ENCODE measurements at places on chromosomes 11 and 22.
A peak's percentile ranks its signal among the peaks of the same experiment; 100 is the strongest.

GRCh38 chr11:70610566-70611565 lies 212.5 kb downstream of the CTTN start:
- DNase-seq, result peak; percentile 87

DNA sequence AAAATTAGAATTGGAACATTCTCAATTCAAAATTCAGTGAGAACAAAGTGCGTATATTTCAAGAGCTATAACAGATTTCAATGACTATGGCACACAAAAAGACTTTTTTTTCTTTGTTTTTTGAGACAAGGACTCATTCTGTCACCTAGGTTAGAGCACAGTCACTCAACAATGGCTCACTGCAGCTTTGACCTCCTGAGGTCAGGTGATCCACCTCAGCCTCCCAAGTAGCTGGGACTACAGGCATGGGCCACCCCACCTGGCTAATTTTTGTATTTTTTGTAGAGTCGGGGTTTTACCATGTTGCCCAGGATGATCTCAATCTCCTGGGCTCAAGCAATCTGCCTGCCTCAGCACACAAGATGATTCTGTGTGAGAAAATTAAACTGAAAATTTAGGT lies 51.5 kb downstream of the PIK3C2A start:
- DNase-seq, result no peak

DNA sequence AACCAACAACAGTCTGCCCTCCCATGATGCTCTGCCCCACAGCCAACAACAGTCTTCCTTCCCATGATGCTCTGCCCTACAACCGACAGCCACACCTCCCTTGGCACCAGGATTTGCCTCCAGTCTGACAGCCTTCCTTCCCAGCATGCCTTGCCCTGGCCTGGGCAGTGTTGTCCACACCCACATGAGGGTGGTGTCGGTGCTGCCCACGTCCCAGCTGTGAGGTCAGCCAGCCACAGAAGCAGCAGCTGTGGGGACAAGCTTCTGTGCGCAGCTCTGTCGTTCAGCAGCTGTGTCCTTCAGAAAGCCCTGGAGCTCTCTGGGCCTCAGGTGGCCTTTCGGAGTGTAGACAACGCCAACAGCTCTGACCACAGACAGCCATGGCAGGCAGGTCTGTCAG lies 1378.9 kb downstream of the BRD1 start:
- DNase-seq, result no peak

- no peak for DNase-seq
These were observed 162.8 kb downstream of the BRD1 start for GRCh38 chr22:49664891-49665290.

DNA sequence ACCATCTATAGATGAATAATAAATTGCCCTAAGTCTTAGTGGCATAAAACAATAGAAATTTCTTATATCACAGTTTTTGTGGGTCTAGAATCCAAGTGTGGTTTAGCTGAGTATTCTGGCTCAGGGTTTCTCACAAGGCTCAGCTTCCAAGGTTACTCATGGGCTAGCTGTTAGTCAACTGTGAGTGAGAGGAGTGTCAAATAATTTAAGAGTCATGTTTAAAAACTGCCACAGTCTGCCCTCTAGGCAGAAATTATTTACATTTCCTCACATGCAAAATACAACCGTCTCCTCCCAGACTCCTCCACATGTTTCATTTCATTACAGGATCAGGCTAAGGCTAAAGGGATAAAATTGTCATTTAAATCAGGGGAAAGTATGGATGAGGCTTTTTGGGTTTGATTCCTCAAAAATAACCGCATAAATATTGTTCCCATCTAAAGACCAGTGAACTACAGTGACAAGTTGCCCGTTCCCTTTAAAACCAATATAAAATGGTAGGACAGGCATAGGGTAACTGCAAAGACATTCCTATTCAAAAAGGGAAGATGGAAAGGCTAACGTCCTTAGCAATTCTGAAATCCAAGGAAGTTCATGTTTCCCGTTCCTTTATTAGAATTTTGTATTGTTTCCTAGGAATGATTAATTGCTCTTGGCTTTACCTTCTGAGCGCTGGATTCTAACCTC lies 324.3 kb downstream of the DYNC2H1 start:
- DNase-seq, result peak; percentile 79

GRCh38 chr22:46710806-46711205 lies 27.2 kb downstream of the CERK start:
- DNase-seq, result no peak

DNA sequence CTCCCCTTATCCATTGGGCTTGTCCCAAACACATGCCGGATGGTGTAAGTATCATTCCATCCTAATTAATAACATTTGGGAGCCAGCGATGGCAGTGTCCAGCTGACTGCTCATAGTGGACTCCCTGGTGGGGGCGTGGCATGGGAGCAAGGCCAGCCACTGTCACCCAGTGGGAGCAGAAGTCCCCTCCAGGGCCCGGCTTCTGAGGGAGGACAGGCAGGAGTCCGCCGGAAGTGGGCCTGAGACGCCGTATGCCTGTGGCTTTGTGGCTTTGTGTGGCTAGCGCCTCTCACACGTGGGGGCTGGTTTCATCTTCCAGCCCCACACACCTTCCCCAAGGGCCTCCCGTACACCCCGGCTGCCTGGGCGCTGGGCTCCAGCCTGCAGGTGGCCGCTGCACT lies 124.5 kb downstream of the KCNQ1 start:
- peak; percentile 25 for DNase-seq

- no peak for DNase-seq
These were observed 90.1 kb downstream of the PDHX start for GRCh38 chr11:35006389-35007128.

GRCh38 chr22:40487663-40488249 lies 117.4 kb downstream of the SGSM3 start:
- peak; percentile 39 for DNase-seq

GRCh38 chr22:43220625-43221380 lies 33.9 kb upstream of the TTLL12 start:
- no peak for DNase-seq

- DNase-seq, result no peak
These were observed 10.4 kb downstream of the APOL2 start for GRCh38 chr22:36228944-36229343.

DNA sequence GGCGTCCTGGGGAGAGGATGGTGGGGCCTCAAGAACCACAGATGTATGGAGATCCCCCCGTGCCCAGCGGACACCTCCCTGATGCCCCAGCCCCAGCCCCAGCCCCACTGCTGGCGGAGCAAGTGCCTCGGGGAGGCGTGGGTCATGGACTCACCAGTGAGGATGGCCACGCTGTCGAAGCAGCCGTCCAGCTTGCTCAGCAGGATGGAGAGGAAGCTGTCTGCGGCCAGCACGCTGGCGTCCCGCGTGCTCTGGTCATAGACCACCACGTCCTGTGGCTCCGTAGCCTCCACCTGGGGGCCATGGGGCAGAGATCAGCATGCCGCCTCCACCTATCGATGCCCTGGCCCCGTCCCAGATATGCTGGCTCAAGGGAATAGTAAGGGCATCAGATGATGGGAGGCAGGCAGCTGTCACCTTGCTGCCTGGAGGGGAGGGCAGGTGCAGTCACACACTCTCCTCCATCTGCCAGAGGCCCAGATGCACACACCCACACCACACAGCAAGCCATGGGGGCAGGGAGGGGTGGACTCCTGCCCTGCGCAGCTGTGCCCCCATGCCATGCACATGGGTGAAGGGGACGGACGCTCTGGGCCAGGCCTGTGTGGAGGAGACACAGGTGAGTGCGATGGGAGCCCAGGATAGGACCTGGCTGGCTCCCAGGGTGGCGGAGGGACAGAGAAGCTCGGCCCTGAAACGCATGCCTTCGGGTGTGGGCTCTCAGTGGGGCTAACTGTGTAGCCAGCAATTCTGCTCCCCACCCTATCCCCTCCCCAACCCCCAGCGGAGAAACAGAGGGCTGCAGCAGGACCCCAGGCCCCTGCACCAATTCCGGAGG lies 8.2 kb downstream of the DUSP8 start:
- DNase-seq, result no peak

DNA sequence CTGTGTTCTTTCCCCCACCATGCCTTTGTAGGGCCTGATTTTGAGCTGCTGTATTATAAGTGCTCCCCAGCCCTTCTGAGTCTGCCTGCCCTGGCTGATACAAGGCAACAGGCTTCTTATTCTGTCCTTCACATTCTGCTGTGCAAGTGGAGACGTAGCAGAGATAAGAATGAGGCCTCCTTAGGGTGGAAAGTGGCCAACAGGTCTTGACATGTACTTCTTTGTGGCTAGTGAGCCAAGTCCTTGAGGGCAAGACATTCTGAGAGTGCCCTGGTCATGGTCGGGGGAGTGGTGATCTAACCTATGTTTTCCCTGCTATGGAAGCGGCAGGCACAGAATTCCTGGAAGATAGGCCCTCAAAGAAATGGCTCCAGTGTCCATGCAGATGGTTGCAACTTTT lies 235.7 kb upstream of the CADM1 start:
- DNase-seq, result no peak

DNA sequence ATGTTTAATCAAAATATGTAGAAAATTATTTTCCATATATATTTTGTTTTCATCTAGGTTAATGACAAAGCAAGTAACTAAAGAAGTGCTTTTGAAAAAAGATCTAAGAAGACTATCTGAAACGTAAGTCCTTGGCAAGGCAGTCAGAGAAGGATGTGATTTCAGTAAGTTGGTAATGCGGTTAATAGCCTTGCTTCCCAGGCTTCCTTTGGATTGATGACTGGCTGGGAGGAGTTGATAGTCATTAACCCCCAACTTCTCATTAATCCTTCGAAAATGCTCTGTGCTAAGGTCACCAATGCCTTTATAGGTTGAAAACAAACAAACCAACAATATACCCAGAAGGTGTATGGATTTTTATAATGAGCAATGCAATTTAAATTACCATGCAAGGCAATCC lies 1326.5 kb downstream of the LRRC4C start:
- DNase-seq, result no peak

GRCh38 chr11:125902277-125902926 lies 604 bp downstream of the PUS3 start:
- no peak for DNase-seq

GRCh38 chr11:16738947-16739815 lies 734 bp downstream of the C11orf58 start:
- DNase-seq, result peak; percentile 7

- DNase-seq, result peak; percentile 88
These were observed 35.7 kb downstream of the CELSR1 start for GRCh38 chr22:46501701-46502100.

- peak; percentile 21 for DNase-seq
These were observed 3.0 kb downstream of the CNIH2 start for GRCh38 chr11:66281001-66281400.

- DNase-seq, result no peak
These were observed 125.0 kb downstream of the UVRAG start for GRCh38 chr11:75939992-75940391.

DNA sequence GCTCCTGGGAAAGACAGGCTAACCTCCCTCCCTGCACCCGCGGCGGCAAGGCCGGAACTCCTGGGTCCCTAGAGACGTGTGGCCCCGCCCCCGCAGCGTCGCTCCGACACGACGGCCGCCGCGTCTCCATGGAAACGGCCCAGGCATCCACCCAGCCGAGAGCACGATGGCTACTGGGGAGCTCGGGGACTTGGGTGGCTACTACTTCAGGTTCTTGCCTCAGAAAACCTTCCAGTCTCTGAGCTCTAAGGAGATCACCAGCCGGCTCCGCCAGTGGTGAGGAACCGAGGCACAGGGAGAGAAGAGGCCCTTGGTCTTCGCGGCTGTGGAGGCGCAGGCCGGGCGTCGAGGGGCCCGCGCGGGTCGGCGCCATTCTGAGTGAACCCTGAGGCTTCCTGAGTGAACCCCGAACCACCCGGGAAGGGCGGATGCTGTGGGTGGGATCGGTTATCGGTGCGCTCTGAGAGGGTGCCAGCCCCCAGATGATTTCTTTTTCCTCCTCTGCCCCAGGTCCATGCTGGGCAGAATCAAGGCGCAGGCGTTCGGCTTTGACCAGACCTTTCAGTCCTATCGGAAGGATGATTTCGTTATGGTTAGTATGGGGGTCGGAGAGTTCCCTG lies at the start of gene CFAP300:
Gene CFAP300, plus strand, starts transcription at position 133 of the 620 bp plus-strand sequence. Its CDS starts 34 bp downstream, at position 167.
- DNase-seq, result peak; percentile 93
